ENCODE measurements at places on chromosomes 13 and 19.

- no peak for DNase-seq
These were observed 2.3 kb downstream of the ATP13A1 start for GRCh38 chr19:19661141-19661674.

- no peak for DNase-seq
These were observed 130.6 kb upstream of the VSTM2B start for GRCh38 chr19:29395111-29395733.

- DNase-seq, result no peak
These were observed 845 bp downstream of the SPRY2 start for GRCh38 chr13:80339912-80340650.

DNA sequence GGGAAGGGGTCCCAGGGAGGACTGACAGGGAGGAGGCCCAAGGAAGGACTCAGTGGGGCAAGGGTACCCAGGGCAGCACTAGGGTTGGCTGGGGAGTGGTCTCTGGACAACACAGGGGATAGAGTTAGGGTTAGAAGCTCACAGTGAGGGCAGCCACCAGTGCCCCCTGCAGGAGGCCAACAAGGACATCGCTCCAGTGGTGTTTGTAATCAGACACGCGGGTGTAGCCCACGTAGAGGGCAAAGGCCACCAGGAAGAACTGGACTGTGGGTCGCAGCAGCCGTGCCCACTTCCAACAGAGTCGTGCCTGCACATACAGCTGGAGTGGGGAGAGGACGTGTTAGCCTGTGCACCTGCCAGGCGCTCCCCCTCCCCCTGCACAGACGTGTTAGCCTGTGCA, 9.2 kb downstream of the PLPP2 start:
- DNase-seq, result no peak

GRCh38 chr19:13104360-13104847, 1.7 kb upstream of the LYL1 start:
- DNase-seq, result peak; percentile 50

DNA sequence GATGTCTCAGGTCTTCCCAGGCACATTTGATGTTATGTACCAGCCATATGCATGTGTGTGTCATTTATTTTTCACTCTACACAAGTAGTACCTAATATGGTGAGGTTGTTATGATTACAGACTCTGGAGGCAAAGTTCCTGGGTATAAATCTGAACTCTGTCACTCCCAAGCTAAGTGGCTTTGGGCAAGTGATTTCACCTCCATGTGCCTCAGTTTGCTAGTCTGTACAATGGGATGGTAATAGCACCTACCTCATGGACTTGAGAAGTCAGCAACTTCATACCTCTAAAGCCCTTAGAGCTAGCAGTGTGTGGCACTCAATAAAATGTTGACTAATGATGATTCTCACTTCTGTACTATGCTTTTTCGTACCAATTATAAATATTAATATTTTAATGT, 3.9 kb upstream of the CATSPERG start:
- no peak for DNase-seq

DNA sequence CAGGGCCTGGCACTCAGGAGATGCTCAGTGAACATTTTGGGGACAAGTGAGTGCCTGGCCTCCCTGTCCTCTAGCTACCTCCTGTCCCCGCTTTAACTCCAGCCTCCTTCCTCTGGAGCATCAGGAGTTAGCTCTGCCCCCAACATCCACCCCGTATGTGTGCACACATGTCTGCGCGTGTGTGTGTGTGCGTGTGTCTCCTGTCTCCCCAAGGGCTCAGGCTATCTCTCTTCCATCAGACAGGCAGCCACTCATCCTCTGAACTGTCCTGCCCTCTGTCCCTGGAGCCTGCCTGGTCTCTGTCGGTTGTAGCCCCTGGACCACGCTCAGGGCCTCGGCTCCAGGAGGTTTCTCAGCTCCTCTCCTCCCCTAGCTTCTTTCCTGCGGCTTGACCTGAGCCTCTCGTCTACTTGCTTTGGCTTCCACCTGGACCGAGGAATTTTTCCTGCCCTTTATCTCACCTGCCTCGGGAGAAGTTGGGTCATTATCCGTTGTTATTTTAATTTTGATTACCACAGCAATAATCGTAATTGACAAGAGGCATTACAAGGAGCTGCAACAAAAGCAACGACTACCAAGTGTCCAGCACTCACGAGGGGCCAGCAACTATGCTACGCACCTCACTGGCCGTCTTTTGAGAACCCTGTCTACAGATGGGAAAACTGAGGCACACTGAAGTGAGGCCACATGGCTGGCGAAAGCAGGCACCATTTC, 32.0 kb upstream of the ASF1B start:
- no peak for DNase-seq

- DNase-seq, result no peak
These were observed 17.8 kb downstream of the LMTK3 start for GRCh38 chr19:48493718-48494401.

DNA sequence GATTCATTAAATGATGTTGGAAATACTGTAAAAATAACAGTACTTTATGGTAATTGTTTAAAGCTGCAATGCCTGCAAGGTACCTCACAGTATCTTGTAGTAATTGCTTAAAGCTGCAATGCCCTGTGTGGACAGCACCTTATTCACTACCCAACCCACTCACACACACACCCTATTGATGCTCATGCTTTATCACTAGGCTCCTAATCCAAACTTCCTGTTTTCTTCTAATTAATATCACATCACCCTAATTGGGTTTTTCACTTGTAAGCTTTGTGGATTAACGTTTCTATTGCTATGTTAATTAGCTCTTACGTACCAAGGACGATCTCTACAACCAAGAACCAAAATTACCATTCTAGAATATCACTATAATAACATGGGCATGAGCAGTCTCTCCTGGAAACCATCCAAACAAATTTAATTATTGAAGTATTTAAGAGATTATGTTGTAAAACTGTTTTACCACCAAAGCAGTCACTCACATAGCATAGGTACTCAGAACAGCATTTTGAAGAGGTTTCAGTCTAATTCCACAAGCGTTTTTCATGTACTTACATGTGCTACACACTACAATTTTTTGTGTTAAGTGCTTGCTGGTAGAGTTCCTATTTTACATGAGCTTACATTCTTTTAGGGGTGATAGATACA, 303.8 kb downstream of the PCDH9 start:
- DNase-seq, result no peak

GRCh38 chr13:51397262-51397941, 55.4 kb downstream of the INTS6 start:
- no peak for DNase-seq

GRCh38 chr13:96492766-96493165, 402.9 kb downstream of the HS6ST3 start:
- no peak for DNase-seq

DNA sequence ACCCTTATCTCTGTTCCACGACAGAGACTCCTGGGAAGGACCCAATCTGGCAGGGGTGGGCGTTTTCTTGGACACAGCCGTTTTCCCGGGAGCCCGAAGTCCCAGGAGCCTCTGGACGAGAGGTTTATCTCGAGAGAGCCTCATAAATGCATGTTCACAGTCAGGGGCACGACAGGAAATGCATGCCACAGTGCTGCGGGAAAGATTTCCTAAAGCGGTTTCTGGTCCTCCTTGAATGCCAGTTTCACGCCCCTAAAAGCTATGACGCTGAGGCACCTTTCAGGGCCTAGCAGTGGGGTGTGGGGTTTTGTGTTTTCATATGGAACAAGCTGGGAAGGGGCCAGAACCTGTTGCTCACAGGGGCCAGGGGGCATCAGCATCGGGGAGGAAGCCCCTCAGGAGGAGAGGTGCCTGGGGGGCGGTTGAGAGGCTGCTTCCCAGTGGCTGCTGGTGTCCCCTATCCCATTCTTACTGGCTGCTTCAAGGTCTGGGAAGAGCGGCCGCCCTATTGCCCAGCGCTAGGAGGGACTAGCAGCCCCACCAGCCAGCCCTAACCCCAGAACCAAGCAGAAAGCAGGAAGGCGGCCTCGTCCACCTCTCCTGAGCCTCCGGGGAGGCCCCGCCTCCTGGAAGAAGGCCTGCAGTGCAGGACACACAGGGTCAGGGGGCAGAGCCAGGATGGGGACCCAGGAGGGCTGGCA, 157.0 kb downstream of the KDM4B start:
- DNase-seq, result no peak

DNA sequence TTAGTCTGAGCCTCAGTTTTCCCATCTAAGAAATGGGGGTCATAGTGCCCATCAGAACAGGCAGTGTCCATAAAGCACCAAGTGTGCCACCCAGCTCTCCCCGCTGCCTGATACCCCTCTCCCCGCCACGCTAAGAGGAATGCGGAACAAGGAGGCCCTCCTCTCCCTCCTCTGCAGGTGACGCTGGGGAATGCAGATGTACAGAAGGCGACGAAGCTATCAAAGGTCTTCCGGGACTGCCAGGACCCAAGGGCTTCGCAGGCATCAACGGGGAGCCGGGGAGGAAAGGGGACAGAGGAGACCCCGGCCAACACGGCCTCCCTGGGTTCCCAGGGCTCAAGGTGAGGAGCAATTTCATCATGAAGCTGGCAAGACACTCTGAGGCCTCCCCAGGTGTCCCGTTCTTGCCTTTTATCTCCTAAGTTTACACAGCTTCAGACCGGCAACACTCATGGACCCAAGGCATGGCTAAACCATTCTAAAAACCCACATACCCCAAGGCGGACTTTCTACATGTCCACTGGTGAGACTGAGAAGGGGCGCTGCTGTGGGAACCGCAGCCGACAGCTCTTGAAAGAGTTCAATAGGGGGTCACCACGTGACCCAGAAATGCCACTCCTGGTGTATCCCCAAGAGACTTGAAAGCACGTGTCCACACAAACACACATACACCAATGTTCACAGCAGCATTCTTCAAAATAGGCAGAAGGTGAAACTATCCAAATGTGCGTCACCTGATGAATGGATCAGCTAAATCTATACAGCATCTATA, 102.7 kb downstream of the RAB20 start:
- no peak for DNase-seq

- DNase-seq, result no peak
These were observed 43.6 kb upstream of the RCBTB2 start for GRCh38 chr13:48576448-48577010.

GRCh38 chr19:12665281-12665573, 1.3 kb downstream of the MAN2B1 start:
- DNase-seq, result no peak

Data from activated T-helper 1 cell treated with anti-CD3 and anti-CD28 coated beads, Interleukin-2, amount 50 U/mL, for 16 hours (primary cell).